ENCODE measurements at places on chromosomes 3 and 15.

GRCh38 chr3:144128108-144128892 is 156.7 kb downstream of the DIPK2A start:
- DNase-seq = peak; percentile 86

DNA sequence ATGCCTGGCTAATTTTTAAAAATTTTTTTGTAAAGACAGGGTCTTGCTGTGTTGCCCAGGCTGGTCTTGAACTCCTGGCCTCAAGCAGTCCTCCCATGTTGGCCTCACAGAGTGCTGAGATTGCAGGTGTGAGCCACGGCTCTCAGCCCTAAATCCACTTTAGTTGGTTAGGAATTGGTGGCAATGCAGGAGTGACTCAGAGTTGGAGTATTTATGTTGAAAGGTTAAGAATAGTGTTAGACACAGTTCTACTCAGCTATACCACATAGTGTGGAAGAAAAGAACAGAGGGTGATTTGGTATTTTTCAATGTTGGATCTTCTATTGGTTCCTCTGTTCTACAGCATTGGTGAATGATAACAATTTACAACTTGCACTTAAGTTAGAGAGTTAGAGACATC is 7.6 kb downstream of the ZNF639 start:
- DNase-seq = no peak

DNA sequence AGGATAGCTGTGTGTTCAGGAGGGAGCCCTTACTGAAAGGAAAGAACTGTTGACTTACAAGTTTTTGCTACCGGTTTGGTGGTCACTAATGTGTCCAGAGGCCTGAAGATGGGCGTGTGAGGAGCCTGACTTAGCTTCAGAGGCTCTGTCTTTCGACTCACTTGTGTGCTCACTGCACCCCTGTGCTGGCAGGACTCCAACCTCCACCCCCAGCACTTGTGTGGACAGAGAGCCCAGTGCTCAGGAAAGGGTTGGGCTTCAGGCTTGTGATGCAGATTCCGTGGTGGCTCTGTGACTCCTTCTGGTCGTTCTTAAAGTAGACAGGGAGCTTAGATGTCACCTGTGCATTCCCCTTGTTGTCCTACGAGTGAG is 100.9 kb downstream of the PGPEP1L start:
- DNase-seq = no peak

- no peak for DNase-seq
Observed at GRCh38 chr3:157356541-157356940, 80.1 kb upstream of the PTX3 start.

DNA sequence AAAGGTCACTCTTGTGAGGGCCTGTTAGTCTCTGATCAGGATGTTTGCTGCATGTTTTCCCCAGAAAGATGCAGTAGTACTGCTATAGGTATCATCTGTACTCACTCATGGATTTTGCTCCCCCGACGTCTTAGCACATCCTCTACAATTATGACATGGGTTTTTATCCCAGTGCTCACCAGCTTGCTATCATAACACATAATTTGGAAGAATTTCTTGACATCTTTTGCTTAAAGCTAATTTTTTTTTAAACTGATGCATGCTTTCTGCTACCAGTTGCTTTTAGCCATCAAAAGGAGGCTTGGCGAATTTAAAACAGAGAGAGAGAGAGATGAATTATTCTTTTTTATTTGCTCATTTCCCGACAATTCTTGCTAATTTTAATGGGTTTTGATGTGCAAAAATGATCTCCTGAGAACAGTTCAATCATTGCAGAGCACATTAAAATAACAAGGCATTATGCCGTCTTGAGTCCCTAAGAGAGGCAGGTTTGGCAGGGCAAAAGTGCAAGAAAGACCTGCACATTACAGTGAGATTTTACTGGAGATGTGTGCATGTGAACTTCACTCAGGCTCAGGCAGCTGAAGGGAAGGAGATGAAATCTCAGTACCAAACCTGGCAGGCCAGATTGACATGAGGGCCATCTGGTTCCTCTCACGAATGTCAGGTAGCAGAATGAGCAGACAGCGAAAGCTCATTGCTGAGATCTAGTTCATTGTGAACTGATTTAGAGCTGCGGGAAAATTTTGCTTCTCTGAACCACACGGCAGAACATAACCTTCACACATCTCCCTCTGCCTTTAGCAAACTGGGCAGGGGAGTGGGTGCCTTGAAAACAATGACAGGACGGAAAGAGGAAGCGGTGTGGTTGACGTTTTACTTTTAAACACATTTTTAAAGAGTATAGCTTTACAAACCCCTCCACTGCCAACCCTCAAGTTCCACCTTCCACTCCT is 25.9 kb upstream of the GOLGA8B start:
- DNase-seq = peak; percentile 33

All from NCI-H524 treated with DMSO at 0.1 percent for 48 hours (cell line).